ENCODE measurements at places on chromosomes 2 and 18.
A peak's percentile ranks its signal among the peaks of the same experiment; 100 is the strongest.

GRCh38 chr2:79782576-79783452 is 270.0 kb downstream of the CTNNA2 start:
- DNase-seq, result no peak

DNA sequence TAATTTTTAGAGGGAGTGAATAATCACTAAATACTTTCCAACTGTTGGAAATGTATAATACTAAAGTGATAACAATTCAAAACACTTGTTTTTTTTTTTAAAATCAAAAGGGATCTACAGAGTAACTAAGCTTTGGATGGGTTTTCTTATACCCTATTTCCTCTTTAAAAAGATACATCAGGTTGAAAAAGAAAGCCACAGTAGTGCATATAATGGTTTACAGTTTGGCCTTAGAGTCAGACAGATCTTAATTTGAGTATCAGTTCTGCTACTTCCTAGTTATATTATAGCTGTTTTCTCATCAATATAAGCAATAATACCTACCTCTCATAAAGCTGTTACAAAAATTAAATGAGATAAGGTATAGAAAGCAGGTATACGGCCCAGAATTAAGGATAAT is 28.5 kb downstream of the PSME4 start:
- DNase-seq, result no peak

GRCh38 chr2:240481720-240482119 is 46.3 kb downstream of the GPC1 start:
- no peak for DNase-seq

DNA sequence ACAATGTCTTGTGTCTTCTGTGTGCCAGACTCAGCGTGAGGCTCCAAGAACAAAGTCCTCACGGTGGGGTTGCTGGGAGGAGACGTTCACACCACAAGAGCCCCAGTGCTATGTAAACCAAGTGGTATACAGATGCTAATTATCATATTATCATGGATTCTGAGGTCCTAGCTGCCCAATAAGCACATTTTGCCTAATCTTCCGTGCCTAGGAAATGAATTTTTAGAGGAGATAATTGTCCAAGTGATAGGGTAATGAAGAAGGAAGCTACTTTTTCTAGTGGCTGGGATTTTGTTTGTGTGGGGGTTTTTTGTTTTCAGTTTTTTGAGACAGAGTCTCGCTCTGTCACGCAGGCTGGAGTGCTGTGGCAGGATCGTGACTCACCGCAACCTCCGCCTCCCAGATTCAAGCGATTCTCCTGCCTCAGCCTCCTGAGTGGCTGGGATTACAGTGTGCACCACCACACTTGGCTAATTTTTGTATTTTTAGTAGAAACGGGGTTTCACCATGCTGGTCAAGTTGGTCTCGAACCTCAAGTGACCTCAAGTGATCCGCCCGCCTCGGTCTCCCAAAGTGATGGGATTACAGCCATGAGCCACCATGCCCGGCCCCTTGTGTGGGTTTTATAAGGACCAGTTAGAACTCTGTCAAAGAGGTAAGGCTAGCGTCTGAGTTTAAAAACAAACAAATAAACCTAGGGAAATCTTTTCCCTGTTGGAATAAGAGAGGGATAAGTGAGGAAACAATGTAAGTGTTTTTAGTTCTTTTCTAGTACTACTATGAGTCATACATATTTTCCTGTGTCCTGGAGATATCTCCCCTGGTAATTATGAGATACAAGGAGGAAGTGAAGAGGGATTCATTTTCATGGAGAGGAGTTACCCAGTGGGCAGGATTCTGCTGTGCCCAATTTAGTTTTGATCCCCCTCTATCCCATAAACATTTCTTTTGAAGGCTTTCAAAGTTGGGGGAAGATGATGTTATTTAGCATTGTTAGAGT is 9.5 kb upstream of the SMAD7 start:
- no peak for DNase-seq

DNA sequence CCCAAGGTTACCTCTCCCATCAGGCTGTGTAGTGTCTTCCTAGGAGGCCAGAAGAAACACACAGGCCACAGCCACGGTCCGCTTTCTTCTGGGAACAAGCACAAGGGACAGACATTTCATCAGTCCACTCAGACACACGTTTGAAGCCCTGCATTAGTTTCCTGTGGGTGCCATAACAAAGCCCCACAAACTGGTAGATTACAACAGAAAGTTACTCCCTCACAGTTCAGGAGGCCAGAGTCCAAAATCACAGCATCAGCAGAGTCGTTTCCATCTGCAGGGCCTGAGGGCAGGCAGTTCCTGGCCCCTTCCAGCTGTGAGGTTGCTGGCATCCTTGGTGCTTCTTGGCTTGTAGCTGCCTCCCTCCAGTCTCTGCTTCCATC is 8.8 kb upstream of the PRLH start:
- DNase-seq, result no peak

GRCh38 chr2:38540580-38541286 is 62.0 kb downstream of the HNRNPLL start:
- no peak for DNase-seq

DNA sequence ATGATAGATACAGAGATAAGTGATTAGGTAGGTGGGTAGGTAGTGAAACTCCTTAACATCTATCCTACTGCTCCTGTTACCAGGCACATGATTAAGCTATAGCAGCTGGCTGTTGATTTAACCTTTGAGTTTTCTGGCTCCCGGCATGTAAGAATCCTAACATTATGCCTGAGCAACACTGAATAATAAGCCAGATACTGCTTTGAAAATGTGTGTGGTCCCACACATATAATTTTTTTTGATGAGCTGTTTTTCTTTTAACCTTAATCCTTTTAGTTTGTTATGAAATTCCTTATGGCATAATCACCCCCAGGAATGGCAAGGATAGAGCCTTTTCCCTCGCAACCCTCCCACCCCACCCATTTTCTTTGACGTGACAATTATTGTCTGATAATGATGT is 104.2 kb upstream of the NEUROD1 start:
- DNase-seq, result no peak

DNA sequence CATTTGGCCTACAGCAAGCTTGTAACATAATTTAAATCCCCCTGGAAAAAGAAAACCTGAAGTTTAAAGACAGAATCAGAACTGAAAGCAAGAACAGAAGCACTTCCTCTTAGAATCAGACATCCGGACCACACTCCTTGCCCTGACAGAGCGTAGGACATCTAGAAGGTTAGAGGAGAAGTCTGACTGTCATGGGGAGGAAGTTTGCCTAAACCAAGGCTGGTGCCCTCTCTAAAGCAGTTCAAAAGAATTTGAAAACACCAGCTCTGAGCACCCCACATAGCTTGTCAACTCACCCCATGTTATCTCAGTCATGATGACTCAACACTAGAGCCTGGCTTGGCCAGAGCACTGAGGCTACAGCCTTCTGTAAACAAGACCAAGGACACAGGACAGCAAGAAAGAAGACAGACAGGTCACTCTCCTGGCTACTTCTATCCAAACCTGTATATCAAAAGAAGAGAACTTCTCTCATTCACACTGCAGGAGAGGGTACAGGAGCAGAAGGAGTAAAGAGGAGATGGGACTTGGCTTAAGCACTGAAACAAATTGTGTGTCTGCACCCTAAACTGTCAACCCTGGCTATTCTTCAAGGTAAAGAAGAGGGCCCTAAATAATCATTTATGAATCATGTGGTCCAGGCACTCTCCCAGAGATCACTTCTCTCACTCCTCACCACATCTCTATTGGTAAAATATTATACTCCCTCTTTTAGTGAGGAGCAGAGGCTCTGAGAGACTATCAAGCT is 198.6 kb downstream of the MEMO1 start:
- DNase-seq, result no peak

- no peak for DNase-seq
Observed at GRCh38 chr2:118865106-118865505, 17.7 kb upstream of the EN1 start.

DNA sequence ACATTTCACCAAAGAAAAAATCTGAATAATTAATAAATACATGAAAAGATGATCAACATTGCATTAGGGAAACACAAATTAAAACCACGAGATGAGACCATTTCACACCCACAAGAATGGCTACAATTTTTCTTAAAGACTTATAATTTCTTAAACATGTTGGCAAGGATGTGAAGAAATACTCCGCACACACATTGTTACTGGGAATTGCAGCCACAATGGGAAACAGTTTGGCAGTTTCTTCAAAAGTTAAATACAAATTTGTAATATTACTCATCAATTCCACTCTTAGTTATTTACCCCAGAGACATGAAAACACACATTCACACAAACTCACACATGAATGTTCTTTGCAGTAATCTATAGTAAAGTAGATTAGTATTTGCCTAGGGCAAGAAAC is 363.3 kb upstream of the SMIM21 start:
- DNase-seq, result no peak

GRCh38 chr2:132691556-132691955 is 21.6 kb upstream of the LYPD1 start:
- DNase-seq, result no peak

GRCh38 chr2:128306081-128306930 is 12.4 kb downstream of the HS6ST1 start:
- no peak for DNase-seq

DNA sequence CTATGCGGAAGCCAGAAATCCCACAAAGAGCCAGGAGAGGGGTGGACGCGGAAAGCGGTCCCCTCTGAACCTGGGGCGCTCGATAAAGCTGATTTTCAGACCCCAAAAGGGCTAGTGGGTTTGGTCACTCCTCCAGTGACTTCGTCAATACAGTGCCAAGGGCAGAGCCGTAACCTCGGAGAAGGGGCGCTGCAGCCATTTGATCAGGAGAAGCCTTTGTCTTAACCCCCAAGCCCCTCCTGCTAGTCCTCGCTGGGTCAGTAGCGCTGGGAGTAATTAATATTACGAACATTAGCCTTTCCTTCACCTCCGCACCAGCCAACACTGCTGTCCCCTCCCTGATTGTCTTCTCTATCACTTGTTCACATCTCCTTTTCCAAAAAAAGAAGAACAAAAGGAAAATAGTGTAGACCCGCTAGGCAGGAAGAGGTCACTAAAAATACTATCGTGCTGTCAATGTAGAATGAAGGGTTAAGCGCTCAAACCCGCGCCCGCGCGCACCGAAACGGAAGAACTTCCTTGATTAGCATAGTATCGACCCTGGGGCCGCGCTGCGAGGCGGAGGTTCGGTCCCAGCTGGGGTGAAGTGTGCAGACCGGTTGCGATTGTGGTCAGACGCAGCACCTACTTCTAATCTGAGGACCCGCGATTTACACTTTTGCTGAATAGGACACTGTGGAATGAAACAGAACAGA is 63.2 kb upstream of the MAPRE2 start:
- peak; percentile 18 for DNase-seq

GRCh38 chr2:19409046-19409445 is 50.6 kb upstream of the OSR1 start:
- DNase-seq, result no peak

DNA sequence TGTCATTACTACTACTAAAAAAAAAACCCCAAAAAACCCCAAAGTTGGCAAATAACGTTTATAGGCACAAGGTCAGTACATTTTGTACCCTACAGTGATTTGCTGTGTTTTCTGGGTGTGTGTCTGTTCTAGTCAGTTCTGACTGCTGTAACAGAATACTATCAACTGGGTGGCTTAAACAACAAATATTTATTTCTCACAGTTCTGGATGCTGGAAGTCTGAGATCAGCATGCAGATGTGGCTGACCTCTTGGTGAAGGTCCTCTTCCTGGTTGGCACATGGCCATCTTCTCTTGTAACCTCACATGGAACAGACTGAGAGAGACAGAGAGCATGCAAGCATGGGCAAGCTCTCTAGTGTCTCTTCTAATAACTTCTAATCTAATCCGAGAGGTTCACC is 103.1 kb downstream of the CERS6 start:
- no peak for DNase-seq

DNA sequence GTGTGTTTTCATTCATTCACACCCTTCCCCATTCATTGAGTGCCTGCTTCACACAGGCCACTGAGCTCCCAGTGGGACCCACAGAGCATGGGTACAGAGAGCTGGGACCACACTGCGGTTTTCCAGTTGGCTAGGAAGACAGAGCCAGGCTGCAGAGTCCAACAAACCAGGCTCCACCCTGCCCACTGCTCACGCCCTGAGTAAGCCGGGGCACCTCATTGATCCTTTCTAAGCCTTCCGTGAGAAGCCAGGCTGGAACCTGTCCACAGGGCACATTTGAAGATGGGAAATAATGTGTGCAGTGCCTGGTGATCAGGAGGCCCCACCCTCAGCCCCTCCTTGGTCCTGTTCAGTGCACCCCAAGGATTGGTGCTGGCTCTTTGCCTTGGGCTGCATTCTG is 13.5 kb downstream of the KCNIP3 start:
- DNase-seq, result no peak

DNA sequence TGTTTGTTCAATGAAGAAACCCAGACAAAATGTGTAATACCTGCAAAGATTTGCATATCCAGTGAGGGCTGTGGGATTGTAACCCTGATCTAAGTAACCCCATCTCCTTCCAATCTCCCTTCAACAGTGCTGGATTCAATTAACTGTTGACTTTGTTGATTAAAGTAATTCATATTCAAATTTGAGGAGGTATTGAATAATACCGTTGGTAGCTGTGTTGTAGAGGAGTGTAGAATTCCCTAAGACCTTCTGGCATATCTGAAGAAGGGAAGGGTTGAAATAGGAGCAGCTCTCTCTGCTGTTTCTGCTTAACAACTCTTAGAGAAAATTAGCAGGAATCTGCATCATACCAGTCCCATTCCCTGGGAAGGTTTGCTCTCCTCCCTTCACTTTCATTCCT is 28.2 kb downstream of the MAIP1 start:
- DNase-seq, result no peak

DNA sequence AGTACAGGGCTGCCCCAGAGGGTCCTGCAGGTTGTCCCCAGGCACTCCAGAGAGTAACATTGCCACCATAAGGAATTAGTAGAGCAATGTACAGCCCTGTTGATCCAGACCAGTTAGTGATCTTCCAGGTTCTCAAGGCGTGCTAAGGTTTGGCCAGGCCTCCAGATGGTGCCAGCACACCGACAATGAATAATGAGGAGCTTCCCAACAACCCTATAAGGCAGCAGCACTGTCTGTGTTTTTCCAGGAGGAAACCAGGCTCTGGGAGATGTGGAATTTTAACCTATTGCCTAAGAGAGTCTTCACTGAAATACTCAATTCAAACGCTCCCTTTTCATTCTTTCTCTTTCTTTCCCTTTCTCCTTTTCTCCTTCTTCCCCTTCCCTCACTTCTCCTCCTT is 122.1 kb downstream of the MGAT5 start:
- DNase-seq, result no peak

GRCh38 chr2:95049683-95049955 is 24.1 kb downstream of the MAL start:
- no peak for DNase-seq

GRCh38 chr2:194765723-194766122 is 891.3 kb upstream of the SLC39A10 start:
- DNase-seq, result no peak

Data from stimulated activated CD8-positive, alpha-beta memory T cell treated with anti-CD3 and anti-CD28 coated beads, Interleukin-4, amount 100 ng/mL, for 1 hour (primary cell).